ENCODE measurements at places on chromosomes 6 and 20.

DNA sequence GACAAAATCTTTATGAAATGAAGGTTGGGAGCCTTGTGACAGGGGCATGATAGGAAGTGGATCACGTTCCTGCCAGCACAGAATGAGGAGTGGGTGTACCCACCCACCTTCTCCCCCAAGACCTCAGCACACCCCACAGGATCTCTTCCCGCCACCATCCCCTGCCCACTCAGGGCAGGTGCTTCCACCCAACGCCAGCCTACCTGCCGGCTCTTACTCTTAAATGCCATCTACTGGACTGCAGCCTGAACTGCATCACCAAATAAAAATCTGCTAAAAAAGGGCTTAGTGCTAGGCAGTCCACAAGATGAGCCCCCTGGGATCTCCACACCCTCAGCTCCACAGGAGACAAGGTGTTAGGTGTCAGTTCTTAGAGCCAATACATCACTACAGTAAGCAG lies 20.6 kb downstream of the DTNBP1 start:
- DNase-seq: no peak

- no peak for DNase-seq
These were observed 289.7 kb downstream of the HTR1B start for GRCh38 chr6:77173472-77174074.

- no peak for DNase-seq
These were observed 174.7 kb downstream of the TMEM242 start for GRCh38 chr6:157148391-157149323.

DNA sequence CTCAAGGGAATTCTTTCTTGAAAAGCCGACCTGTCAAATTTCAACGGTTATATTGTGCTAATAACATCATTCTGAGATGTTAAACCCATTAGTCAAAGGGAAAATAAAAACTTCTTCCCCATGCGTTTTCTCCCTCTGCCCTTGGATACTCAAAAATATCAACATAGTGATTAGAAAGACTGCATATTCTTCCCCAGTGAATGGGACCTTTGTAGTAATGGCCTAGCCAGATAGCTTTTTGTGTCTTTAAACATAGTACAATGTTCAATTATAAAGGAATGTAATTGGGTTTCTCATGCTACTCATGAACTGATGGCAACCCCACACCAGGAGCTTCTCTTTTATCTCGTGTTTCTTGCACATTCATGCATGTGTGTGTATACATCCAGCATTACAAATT lies 69.4 kb downstream of the PHACTR1 start:
- DNase-seq: no peak

- no peak for DNase-seq
These were observed 8.8 kb downstream of the RSPH3 start for GRCh38 chr6:158991017-158991723.

DNA sequence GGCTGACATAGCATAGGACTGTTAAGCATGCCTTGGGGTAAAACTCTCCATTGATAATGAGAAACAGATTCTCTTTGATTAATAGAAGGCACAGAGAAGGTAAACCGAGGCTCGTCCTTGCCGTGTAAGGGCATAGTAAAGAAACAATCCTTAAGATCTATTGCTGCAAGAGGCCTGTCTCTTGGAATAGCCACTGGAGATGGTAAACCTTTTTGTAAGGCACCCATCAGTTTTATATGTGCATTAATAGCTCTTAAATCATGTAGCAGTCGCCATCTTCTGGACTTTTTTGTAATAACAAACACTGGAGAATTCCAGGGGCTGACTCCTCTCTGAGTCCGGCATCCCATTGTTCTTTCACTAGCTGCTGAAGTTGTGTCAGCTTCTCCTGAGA lies 8.4 kb upstream of the ABHD12 start:
- no peak for DNase-seq

- no peak for DNase-seq
These were observed 117.9 kb downstream of the GRM4 start for GRCh38 chr6:34027939-34028441.

- no peak for DNase-seq
These were observed 21.1 kb downstream of the SESN1 start for GRCh38 chr6:109073344-109074132.

GRCh38 chr6:28825732-28826293 lies 98.0 kb downstream of the TRIM27 start:
- no peak for DNase-seq

DNA sequence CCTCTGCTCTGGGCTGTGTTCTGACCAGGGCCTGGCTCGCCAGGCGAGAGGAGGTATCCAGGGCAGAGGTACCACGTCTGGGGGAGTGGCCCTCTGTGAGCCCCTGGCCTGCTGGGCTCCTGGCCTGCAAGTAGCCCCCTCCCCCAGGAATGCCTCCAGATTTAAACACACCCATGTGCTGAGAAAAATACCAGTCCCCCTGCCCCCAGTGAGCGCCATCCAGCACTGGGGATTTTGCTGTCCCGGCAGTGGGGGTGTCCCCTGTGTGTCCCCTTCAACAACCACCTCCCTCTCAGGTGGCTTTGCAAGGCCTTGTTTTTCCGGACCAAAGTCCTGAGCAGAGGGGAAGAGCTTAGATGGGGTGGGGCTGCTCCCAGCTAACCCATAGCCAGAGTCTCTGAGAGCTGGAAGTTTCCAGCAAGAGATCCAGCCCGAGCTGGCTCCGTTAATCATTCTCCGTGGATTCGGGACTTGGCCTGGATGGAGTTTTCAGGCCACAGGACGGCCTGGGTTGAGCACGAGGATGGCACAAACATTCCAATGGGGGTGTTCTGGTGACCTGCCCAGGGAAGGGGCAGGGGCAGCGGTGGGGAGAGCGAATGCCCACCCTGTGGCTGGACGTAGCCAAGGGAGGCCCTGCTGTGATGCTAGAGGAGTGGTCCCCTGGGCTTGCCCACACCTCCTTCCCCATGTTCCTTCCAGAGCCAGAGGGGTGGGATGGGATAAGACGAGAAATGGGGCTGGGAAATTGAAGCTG lies 29.0 kb downstream of the PCK1 start:
- DNase-seq: no peak

DNA sequence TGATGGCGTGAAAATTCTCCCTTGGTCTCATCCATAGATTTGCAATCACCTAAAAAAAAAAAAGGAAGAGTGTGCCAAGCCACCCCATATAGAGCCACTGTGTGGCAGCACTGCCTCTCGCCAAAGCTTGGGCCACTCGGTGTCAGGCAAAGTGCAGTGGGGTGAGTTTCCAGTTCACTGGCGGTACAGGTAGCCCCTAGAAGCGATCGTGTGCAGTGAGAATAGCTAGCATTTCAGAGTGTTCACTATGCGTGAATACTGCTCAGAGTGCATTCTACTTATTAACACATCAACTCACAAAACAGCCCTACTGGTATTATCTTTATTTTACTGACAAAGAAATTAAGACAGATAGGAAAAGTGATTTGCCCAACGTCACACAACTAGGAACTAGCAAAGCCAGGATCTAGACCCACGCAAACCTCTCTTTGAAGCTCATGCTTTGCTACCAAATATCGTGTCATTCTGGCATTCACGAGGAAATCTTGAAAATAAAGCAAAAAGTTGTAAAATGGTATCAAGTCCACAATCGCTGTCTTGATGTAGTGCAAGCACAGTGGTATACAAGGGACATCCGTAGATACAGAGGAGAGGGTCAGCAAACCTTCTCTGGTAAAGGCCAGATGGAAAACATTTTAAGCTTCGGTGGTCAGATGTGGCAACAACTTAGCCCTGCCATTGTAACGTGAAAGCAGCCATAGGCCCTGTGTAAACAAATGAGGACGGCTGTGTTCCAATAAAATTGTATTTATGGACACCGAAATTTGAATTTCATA lies 10.4 kb upstream of the GCNT2 start:
- no peak for DNase-seq

DNA sequence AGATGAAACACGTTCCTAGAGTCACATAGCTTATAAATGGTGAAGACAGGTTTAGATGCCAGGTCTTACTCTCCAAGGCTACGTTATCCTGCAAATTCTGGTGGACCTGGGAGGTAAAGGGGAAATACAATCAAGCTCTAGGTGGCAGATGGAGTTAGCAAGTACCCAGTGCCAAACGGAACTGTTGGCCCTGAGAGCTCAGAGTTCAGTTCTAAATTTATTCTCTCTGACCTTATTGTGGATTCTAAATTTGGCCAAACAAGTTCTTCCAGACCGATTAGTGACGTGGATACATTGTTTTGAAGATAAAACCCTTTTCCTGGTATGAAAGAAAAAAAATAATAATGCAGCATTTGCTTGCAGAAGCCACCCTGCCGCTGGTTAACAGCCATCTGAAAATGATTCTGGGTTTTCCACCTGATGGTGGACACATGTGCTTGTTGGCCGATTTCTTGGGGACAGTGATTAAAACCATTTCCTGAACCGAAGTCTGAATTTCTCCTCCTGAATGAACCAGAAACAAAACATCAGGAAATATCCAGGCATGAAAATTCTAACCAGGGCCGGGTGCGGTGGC lies 32.5 kb downstream of the RIPOR3 start:
- no peak for DNase-seq

- DNase-seq: no peak
These were observed 112.7 kb downstream of the GJA1 start for GRCh38 chr6:121548131-121548530.

- DNase-seq: no peak
These were observed 1.8 kb upstream of the C6orf163 start for GRCh38 chr6:87342829-87343228.

DNA sequence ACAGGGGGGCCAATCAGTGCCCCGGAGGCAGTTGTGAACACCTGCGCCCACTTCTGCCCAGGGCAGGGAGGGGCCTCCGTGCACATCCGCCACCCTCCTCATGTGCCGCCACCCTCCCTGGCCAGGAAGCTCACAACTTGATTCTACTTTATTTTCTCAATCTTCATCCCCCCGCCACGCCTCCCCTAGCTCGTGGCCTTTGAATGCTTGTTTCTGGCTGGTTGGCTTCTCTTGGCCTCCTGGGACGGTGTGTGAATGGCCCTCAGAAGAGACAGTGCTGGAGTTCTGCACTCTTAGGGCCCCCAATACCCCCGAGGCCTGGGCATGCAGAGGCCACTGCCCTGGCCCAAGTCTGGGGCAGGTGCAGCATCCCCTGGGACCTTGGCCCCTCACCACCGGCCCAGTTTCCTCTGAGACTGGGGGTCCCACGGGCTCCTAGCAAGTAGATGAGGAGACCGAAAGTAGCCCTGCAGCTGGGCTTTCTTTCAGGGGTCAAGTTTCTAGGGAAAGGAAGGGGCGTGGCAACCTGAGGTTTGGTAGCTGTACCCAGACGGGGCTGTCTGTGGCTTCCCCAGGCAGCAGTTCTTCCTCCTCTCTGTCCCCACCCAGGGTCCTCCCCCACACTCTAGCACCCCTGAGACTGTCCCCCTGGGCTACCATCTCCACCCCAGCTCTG lies 1.3 kb downstream of the RGS19 start:
- peak; percentile 43 for DNase-seq

DNA sequence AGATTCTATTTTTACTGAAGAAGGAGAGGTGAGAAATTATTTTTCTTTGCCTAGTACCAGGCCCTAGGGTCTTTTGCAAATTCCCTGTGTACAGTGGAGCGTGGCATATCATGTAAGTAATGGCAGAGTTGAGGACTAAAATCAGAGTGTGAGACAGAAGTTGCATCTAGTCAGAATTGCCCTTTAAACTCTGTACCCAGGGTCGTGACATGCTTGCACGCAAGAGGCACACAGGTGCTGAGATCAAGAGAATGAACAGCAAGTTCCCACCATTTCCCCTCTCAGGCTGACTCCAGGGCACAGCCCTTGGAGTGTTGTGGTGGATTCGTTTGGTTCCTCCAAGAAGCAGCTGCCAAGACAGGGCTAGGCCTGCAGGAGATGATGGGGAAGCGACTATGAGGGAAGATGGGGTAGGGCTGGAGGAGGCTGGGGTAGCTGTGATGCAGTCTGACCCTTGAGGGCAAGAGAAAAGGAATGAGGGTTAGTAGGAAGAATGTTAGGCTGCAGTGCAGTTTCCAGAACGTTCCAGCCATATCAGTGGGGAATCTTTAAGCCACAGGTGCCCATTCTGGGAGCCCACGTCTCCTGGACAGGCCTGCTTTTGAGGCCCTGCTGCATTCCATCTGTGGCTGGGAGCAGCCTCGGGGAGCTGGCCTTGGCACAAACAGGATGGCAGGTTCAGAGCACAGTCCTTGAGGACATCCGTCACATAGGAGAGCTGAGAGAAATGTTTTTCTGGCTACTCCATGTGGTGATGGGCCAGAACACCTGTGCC lies 6.9 kb downstream of the NELFCD start:
- DNase-seq: no peak

- no peak for DNase-seq
These were observed 88.8 kb downstream of the MAP3K4 start for GRCh38 chr6:161080263-161080970.

GRCh38 chr6:156808287-156808686 lies 31.1 kb downstream of the ARID1B start:
- no peak for DNase-seq

DNA sequence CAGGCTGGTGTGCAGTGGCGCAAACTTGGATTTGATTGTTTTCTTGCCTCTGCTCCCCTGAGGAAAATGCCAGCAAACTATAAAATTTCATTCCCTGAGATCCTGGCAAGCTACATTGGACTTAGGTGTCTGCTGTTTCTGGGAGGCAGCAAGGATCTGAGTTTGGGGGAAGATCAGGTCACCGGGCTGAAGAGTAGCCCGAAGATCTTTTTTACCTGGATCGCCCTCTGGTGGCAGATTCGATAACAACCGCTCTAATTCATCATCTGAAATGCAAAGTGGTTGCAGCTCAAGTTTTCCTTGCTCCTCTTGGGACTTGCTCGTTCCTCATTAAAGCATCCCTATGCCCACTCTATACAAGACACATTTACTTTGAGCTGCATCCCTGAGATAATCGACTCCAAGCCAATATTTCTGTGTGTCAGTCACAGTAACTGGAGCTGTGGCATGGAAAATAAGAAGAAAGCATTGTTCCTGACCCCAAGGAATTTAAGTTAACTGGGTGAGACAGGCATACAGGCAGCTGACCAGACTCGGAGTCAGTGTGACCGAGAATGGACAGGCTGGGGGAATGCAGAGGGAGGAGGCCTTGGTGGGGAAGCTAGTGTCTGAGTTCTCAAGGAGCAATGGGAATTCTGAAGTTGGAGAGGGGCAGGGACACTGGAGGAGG lies 131.8 kb upstream of the PROKR2 start:
- peak; percentile 25 for DNase-seq

- DNase-seq: no peak
These were observed 910 bp upstream of the ADTRP start for GRCh38 chr6:11779329-11780096.

GRCh38 chr20:58312836-58313235 lies 3.3 kb downstream of the RAB22A start:
- no peak for DNase-seq

GRCh38 chr6:90110971-90111370 lies 185.7 kb downstream of the BACH2 start:
- DNase-seq: peak; percentile 34

- no peak for DNase-seq
These were observed 128.5 kb upstream of the CDYL start for GRCh38 chr6:4647414-4648365.

DNA sequence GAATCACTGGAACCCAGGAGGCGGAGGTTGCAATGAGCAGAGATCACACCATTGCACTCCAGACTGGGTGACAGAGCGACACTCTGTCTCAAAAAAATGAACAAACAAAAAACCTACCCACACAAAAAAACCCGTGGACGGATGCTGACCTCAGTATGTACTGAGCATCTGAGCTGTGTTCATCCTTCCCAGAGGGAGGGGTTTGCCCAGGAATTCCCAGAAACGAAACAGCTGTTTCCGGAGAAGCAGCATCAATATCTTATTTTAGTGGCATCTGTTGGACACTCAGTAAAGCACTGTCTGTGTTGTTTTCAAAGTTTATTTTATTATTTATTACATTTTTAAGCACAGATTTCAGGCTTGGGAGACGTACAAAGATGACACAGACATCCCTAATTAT lies 18.7 kb downstream of the NANP start:
- no peak for DNase-seq

GRCh38 chr6:164107297-164107995 lies 692.9 kb downstream of the QKI start:
- DNase-seq: no peak
